IPS DF 19.7 (cell line): ENCODE measurements at places on chromosomes 3 and 15.

GRCh38 chr3:17852217-17852616 lies 109.8 kb upstream of the TBC1D5 start:
- no peak for DNase-seq

DNA sequence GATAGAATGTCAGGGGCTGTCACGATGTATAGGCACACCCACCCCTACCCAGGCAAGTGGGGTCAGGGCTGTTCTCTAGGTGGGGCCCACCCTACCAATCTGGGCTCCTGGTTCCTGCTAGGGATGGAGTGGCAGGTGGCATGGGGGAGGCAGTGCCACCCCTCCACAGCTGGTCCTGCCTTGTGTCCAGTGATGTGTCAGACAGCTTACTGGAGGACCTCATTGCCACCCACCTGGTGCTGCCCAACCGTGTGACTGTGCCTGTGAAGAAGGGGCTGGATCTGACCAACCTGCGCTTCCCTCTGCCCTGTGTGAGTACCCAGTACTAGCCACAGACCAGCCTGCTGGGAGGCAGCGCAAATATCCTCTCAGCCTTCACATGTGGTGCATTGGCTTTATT lies 27.5 kb downstream of the ESYT3 start:
- DNase-seq, result no peak

- no peak for DNase-seq
Measured at GRCh38 chr3:184140436-184140835, 5.3 kb downstream of the EIF2B5 start.

- DNase-seq, result no peak
Measured at GRCh38 chr3:69082361-69082760, 2.2 kb upstream of the UBA3 start.

- no peak for DNase-seq
Measured at GRCh38 chr3:8766148-8766547, 3.3 kb downstream of the OXTR start.
